ENCODE measurements at places on chromosomes 12 and 14.

- no peaks in the 10 kb centered on the region for H3K36me3 ChIP-seq
- no peak for DNase-seq
- no peak overlapping the region for H3K27ac ChIP-seq
- no peaks in the 10 kb centered on the region for H3K4me1 ChIP-seq
- H3K27me3 ChIP-seq, result peaks cover 13% of the 10 kb centered on the region
Measured at GRCh38 chr12:69052613-69053408, 119.8 kb upstream of the CPM start.

DNA sequence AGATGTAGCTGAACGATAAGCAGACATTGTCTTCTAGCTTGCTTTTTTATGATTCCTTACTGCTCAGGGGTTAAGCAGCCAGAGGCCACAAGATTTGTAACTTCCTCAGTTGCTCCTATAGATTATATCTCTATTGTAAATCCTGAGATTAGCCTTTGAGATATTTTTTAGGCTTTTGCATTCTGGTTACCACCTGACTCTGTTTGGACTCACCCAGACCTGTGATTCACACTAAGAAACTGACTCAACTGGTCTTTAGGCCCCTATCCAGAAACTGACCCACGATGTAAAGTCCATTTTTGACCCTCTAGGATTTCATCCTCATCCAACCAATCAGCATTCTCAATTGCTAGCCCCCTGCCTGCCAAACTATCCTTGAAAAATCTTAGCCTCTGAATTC is 194.4 kb downstream of the RASSF9 start:
- H3K4me1 ChIP-seq, result no peaks in the 10 kb centered on the region
- H3K27ac ChIP-seq, result no peak overlapping the region
- no peak overlapping the region for H3K4me3 ChIP-seq
- DNase-seq, result no peak
- H3K36me3 ChIP-seq, result no peaks in the 10 kb centered on the region

- H3K27ac ChIP-seq, result no peak overlapping the region
- no peak overlapping the region for H3K4me3 ChIP-seq
- H3K4me1 ChIP-seq, result no peaks in the 10 kb centered on the region
Measured at GRCh38 chr12:125633686-125634085, 568.5 kb downstream of the AACS start.

DNA sequence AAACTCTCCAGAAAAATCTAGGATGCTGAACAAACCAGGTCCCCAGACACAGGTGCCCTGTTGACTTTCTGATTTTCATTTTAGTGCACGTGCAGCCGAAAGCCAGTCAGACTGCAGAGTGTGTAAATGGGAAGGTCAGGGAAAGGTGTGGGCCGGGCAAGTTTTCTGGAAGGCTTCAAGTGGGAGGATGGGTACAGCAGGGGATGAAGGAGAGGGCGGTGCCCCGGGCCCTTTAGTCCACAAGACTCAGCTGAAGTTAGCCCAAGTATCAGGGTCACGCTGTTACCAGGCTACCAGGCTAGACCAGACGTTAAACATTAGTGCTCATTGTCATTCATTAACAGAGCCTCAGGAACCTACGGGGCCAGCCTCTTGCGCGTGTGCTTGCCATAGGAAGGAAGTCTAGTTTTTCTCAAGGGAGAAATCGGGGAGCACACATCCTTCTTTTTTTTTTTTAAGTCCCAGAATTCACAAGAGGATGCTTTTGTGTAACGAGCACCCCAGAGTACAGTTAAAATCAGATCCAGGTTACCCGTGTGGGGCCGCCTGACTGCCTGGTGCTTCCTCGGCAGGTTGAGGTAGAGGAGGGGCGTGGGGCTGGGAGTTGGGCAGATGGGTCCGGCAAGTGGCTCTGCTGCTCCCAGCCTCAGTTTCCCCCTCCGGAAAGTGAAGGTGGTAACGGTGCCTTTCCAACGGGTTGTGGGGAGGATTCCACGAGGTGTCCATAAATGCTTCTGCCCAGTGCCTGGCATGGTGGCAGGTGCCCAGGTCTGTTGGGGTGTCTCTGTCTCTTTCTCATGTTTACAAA is 19.1 kb downstream of the BCL7A start:
- no peaks in the 10 kb centered on the region for H3K27me3 ChIP-seq
- H3K27ac ChIP-seq, result no peak overlapping the region
- H3K4me3 ChIP-seq, result no peak overlapping the region
- DNase-seq, result no peak
- H3K36me3 ChIP-seq, result no peaks in the 10 kb centered on the region

GRCh38 chr14:36048667-36049066 is 127.9 kb downstream of the PTCSC3 start:
- peaks cover 1% of the 10 kb centered on the region for H3K27me3 ChIP-seq
- H3K4me3 ChIP-seq, result no peak overlapping the region
- no peaks in the 10 kb centered on the region for H3K36me3 ChIP-seq
- DNase-seq, result no peak
- no peaks in the 10 kb centered on the region for H3K4me1 ChIP-seq

DNA sequence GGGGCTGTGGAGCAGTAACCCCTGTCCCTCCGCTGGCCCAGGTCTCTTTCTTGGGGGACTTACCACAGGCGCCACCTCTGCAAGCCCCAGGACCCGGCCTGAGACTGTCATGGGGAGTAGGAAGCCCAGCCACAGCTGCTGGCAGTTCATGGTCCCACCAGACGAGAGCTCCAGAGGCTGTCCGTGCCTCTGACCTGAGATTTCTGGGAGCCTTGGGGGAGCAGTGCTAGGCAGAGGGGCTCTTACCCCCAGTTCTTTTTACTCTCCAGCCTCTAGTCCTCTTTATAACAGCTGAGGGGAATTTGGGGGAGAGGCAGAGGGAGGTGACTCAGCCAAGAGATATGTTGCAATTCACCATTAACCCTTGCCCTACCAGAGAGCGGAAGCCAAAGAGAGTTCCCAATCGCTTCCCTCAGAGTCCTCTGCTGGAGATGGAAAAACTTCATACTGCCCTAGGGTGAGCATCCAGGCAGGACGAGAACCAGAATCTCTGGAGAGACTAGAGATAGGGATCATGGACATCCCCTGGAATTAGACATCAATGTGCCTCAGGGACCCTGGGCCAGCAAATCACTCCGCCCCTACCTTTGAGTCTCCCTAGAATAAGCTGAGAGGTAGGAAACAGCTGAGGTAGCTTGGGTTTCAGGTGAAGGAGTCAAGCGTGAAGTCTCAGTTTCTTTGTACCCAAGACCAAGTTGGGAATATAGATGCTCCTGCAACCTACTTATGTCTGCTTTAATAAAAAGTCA is at the start of gene MMP19:
Gene MMP19, minus strand, starts transcription at position 256 of the 749 bp plus-strand sequence. Its CDS starts 106 bp downstream, at position 150.
- no peaks in the 10 kb centered on the region for H3K4me1 ChIP-seq
- H3K4me3 ChIP-seq, result no peak within 1 kb of the TSS
- H3K27ac ChIP-seq, result no peak within 1 kb of the TSS
- H3K27me3 ChIP-seq, result peaks cover 3% of the 10 kb centered on the region

DNA sequence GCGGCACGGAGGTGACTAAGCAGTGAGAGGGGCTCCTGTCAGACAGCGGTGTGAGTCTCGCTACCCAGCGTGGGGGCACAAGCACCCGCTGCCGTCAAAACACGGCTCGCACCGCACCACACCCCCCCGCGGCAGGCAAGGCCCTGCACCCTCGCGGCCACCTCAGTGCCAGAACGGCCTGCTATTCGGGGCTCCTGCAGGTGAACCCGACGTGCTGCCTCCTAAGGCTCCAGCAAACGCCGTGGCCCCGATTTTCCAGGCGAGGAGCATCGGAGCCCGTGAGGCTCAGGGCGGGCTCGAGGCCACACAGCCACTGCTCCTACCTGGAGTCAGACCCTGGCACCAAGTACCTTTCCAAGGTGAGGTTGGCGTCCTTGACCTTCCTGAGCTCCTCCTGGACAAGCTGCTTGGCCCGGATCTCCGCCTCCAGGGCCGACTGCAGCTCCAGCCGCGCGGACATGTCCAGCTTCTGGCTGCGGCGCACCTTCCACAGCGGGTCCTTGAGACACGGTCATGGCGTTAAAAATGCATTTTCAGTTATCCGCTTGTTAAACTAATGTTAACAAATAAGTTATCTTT is 41.8 kb downstream of the AMN start:
- no peak overlapping the region for H3K27ac ChIP-seq
- peaks cover 2% of the 10 kb centered on the region for H3K27me3 ChIP-seq
- H3K4me1 ChIP-seq, result no peaks in the 10 kb centered on the region
- no peaks in the 10 kb centered on the region for H3K36me3 ChIP-seq

- no peaks in the 10 kb centered on the region for H3K27me3 ChIP-seq
- DNase-seq, result no peak
- H3K36me3 ChIP-seq, result no peaks in the 10 kb centered on the region
- no peak overlapping the region for H3K27ac ChIP-seq
- no peaks in the 10 kb centered on the region for H3K4me1 ChIP-seq
Measured at GRCh38 chr12:34186492-34186891, 164.2 kb downstream of the ALG10 start.

All from immature natural killer cell (primary cell).